Activated effector memory CD4-positive, alpha-beta T cell treated with Interleukin-2 at 50 U/mL for 16 hours (primary cell): ENCODE measurements at places on chromosomes 7 and 10.
A peak's percentile ranks its signal among the peaks of the same experiment; 100 is the strongest.

DNA sequence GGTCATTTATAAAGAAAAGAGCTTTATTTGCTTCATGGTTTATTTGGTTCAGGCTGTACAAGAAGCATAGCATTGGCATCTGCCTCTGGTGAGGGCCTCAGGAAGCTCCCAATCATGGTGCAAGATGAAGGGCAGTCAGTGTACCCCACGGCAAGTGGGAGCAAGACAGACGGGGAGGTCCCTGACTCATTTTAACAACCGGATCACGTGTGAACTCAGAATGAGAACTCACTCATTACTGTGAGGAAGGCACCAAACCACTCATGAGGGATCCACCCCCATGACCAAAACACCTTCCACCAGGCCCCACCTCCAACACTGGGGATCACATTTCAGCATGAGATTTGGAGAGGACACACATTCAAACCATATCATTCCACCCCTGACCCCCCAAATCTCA lies 15.7 kb upstream of the CRYGN start:
- DNase-seq = no peak

DNA sequence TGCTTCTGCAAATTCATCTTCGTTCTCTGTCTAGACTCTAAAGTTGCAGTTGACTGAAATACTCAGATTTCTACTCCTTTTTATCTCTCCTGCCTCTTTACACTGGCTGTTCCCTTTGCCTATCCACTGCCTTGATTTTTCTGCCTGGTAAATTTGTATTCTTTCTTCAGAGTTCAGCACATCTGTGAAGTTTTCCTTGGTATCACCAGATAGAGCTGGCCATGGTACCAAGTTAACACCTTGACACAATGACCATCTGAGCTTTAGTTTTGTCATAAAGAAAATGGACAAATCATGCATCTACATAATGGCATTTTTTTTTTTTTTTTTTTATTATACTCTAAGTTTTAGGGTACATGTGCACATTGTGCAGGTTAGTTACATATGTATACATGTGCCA lies 143.0 kb downstream of the PPP1R3A start:
- no peak for DNase-seq

DNA sequence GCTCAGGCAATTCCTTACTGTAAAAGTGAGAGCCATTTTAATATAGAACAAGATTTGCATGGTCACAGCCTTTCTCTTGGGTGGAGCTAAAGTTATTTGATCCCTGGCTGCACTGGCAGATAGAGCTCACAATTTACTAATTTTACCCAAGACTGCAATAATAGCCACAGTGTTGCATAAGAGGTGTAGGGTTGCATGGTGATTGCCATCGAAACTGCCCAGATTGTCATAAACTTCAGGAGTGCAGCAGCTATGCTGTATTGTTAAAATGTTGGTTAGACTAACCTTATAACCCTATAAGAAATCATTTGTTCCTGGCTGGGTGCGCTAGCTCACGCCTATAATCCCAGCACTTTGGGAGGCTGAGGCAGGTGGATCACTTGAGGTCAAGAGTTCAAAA lies 50.0 kb downstream of the VCL start:
- no peak for DNase-seq

GRCh38 chr10:45353186-45353585 lies 20.8 kb upstream of the ALOX5 start:
- DNase-seq = no peak

DNA sequence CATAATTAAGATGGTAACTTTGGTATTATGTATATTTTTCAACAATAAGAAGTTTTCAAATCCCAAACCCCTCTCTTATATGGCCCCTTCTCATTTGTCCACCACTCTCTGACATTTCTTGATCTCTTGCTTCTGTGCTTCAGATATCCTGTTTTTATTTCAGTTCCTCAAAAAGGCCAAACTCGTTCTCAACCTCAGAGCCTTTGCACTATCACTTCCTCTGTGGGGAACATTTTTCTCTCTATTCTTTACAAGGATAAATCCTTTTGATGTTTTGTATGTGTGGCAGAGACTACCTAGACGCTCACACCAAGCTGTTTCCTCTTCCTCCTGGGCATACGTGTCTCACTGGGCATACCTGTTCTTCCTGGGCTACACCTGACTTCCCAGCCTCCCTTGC lies 54.2 kb upstream of the FRMD4A start:
- no peak for DNase-seq

DNA sequence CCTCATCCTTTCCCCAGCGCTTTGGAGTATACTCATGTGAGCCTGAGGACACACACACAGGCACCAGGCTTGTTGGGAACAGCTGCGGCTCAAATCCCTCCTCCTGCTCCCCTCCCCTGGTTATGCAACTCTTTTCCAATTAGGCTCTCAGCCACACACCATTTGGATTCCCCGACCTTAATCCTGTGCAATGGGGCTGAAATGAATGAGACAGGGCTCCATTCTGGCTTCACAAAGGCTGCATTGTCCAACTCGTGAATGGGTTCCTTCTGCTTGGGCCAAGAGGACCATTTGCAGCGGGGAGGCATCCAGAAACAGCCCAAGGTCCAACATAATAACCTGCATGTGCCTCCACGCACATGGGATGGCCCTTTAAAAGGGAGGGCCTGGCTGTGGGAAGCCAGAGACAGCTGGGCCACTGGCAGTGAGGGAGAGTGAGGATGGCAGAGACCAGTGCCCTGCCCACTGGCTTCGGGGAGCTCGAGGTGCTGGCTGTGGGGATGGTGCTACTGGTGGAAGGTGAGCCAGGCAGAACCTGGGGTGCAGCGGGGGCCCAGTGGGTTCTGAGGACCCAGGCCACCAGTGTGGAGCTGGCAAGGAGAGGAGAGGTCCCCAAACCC lies at the start of gene RGR:
Gene RGR (plus strand): TSS at position 403 of the 620 bp plus-strand sequence. CDS start 38 bp downstream, at position 441.
- no peak for DNase-seq

DNA sequence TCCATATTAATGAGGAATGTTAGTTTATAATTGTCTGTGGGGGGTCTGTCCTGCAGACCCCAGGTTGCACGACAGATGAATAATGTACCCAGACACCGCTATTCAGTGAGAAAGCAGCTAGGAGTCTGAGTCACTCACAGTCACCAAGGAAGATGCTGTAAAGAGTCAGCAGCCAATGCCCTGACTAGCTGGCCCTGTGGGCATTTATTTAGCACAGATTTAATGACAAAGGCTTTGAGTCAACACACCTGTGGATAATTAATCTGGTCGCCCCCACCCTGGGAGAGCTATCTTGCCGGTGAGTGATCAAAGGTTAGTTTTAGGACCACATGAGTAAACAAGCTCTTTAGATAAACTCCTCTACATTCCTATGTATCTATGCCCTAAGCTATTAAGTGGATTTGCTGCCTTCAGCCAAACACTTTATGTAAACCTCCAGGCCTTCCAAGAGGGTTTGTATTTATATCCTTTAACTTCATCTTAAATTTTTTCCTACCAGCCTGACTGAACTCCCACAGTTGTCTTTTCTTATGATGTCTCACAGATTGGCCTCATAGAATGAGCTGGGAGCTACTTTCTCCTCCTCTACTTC lies 180.0 kb upstream of the ADCY1 start:
- DNase-seq = no peak

DNA sequence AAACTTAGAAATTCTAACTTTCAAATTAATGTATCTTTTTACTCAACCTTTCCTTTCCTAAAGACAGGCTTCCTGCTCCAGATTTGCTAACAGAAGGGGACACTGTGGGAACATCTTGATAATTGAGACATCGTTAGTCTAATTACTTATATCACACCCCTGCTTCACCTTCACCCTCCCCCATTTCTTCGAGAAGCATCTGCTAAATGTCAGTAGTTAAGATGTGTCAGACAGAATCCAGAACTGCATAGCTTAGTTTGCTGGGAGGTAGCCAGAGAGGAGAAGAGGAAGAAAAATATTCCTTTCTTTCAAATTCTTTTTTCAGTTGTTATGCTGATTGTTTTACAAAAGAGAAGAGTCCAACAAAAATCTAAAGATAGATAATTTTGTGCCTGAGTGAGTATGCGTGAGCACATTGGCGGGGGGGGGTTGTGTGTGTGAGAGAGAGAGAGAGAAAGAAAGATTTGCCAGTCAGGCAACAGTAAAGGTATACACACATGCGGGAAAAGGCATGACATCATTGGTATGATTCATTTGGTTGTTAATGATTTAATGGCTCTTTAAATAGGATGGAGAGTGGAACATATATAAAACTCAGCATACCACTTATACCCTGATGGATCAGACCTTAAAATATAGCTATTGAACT lies 192.4 kb downstream of the PTN start:
- DNase-seq = no peak

- DNase-seq = peak; percentile 77
Observed at GRCh38 chr7:44490351-44491200, at the start of gene NUDCD3. Gene NUDCD3 (minus strand): TSS chr7:44490658. CDS start chr7:44490600, 58 bp downstream.

DNA sequence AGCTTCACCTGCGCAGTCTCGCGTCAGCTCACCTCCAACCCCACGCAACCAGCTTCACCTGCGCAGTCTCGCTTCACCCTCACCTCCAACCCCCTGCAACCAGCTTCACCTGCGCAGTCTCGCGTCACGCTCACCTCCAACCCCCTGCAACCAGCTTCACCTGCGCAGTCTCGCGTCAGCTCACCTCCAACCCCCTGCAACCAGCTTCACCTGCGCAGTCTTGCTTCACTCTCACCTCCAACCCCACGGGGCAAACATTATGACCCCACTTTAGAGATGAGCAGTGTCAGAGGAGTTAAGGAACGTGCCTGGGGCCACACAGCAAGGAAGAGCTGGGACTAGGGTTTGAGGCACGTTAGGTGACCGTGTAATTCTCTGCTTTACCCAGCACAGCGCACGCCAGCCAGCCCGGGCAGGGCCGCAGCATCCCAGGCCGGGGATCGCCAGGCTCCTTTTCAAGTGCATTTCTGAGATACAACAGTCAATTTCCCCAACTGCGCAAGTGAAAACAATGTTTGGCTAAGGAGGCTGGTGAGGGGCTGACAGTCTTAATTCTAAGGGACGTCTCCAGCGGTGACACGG lies 22.6 kb upstream of the PDGFA start:
- DNase-seq = no peak

DNA sequence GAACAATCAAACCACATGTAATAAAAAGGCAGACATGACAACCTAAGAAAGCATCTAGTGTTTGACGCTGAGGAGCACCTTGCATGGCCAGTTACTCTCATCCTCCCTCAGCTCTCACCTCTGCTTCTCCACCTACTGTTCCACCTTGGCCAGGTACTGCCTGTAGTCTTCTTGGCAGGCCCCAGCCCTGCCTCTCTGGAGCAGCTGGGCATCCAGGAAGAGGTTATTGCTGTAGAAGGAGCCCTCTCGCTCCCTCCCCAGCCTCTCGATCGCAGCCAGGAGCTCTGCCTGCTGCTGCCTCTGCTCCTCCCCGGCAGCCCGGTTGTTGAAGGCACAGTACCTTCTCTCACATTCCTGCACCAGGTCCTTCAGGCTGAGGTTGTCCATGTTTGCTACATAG lies 9.7 kb downstream of the GIMAP5 start:
- DNase-seq = no peak

DNA sequence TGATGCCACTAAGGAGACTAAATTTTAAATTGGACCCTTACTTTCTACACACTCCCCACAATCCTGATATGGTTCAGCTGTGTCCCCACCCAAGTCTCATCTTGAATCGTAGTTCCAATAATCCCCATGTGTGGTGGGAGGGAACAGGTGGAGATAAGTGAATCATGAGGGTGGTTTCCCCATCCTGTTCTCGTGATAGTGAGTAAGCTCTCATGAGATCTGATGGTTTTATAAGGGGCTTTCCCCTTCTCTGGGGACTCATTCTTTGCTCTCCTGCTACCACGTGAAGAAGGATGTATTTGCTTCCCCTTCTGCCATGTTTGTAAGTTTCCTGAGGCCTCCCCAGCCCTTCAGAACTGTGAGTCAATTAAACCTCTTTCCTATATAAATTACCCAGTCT lies 18.4 kb upstream of the BET1 start:
- no peak for DNase-seq

- DNase-seq = no peak
Observed at GRCh38 chr7:155557778-155558177, 11.4 kb upstream of the CNPY1 start.
